Activated CD4-positive, alpha-beta T cell treated with anti-CD3 and anti-CD28 coated beads, Interleukin-10, Interleukin-2, amounts not matched to agents 100 ng/mL and 50 ng/mL, durations not matched to agents 16 hours and 8 hours (primary cell): ENCODE measurements at places on chromosomes 2 and 18.
A peak's percentile ranks its signal among the peaks of the same experiment; 100 is the strongest.

DNA sequence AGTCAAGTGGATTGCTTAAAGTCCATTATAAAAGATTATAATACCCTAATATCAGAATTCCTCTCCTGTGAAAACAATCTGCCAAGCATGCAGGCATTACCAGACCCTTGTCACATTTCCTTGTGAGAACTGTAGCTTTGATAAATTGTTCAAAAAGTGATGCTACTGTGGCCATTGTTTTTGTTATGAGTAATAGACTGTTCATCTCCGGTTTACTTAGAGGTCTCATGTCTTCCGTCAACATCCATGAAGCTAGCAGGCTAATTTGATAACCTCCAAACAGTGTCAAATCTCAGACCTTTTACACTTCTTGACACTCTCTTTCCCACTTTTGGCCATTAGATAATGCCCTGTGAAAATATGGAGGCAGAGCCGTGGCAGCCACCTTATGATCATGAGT lies 342.7 kb downstream of the CPS1 start:
- no peak for DNase-seq

GRCh38 chr18:56067969-56068671 lies 480.1 kb upstream of the TCF4 start:
- DNase-seq, result no peak

GRCh38 chr18:79904357-79905147 lies 46.9 kb downstream of the SLC66A2 start:
- no peak for DNase-seq

GRCh38 chr2:218870984-218871344 lies 9.7 kb upstream of the WNT10A start:
- DNase-seq, result peak; percentile 24

DNA sequence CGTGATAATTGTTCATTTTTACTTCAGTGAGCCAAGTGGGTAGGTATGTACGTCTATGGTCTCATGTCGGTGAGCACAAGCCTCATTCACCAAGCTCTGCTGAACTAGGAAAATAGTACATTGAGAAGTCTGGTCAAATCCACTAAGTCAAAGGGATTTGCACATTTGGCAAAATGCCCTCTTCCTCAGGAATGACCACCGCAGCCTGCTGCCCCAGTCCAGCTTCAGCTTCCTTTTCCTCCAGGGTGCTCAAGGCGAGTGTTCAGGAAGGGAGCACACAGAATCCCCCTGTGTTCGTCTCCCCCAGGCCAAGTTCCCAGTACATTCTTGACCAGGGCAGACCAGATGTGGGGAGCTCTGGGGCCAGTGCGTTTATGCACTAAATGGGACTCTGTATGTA lies 23.0 kb downstream of the TCF7L1 start:
- no peak for DNase-seq

- no peak for DNase-seq
Measured at GRCh38 chr18:21012308-21012707, 99.3 kb downstream of the ROCK1 start.

DNA sequence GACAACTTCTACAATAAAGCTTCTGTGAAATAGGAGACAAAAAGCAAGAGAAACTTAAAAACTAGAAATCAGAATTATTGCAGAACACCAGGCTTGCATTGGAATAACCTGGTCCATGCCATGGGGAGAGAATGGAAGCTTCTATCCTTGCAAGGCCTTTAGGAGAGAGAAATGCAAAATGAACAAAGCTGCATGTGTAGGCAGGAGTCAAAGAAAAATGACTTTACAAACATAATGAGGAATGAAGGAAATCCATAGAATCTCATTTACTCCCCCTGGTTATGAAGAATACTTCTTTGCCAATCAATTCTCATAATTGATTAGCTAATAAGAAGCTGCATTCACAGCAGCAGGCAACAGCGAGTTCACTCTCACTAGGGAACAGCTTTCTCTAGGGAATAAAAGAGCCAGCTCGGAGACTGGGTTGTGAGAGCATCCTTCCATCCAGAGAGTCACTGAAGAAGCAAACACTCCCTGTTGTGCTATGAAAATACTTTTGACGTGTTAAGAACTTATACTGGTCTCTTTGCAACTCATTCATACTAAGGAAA lies 235.9 kb upstream of the LRATD1 start:
- no peak for DNase-seq

DNA sequence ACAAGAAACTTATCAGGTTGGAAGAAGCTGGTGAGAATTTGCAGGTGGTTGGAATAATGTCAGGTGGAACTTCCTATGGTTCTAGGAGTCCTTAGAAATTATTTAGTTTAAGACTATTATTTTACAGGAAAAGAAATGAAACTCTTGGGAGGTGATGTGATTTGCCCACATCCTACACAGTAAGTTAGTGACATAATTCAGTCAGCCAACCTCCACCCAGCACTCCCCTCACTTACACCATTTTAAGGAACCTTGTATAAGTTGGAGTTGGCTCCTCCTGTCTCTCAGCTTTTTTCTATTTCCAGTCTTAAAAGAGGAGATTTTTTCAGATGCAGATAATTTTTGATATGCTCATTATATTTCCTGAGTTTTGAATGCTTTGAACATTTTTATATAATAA lies 86.4 kb downstream of the SKA1 start:
- DNase-seq, result no peak

GRCh38 chr2:122480501-122481243 lies 725.2 kb downstream of the TSN start:
- DNase-seq, result no peak

DNA sequence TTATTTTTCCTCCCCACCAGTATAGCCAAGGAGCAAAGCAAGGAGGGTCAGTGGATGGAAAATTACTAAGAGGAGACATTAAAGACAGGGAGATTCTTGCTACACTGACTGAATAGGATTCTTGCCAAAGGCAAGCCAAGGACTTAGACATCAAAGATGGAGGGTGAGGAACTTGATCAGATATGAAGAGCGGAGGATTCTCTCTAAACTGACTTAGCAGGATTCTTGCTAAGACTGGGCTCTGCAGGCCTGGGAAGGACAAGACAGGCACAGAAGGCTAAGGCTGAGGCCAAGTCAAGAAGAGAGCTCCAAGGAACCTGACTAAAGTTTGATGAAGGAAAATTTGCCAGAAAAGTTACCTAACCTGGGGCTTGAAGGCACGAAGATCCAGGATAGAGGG lies 143.9 kb upstream of the RMP24 start:
- DNase-seq, result no peak

- DNase-seq, result peak; percentile 46
Measured at GRCh38 chr2:42297322-42297936, 63.6 kb downstream of the COX7A2L start.
